ENCODE measurements at places on chromosomes 1 and 21.

GRCh38 chr1:115218034-115218405 is 120.0 kb downstream of the NGF start:
- DNase-seq: no peak

DNA sequence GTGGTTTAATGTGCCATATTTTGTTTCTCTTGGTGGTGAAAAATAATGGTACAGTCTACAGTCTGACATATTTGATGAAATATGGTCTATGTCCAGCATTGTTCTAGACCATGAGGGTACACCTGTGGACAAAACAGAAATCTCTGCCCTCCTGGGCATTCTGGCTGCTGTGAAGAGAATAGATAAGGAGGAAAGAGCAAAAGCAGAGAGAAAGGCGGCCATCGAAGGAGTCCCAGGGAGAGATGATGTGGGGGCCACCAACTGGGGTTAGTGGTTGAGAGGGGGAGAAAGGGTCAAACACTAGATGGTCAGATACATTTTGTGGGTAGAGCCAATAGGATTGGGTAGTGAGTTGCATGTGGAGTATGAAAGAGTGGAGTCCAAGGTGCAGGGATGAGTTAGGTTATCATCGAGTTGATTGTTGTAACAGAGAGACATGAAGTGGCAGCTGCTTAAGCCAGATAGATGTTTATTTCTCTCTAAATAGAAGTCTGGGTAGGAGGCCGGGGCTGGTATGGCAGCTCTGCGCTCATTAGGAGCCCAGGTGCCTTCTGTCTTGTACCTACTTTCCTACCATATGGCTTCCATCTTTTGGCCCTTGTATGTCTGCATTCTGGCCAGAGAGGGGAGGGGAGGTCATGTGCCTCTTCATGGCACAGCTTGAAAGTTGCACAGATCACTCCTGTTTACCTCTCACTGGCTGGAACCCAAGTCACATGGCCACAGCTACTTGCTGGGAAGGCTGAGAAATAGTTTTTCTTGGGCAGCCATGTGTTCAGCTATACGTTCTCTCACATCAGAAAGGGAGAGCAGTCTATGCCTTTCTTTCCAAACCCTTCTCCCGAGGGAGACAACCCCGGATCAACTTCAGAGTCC is 13.0 kb downstream of the UBE4B start:
- peak; percentile 34 for DNase-seq

DNA sequence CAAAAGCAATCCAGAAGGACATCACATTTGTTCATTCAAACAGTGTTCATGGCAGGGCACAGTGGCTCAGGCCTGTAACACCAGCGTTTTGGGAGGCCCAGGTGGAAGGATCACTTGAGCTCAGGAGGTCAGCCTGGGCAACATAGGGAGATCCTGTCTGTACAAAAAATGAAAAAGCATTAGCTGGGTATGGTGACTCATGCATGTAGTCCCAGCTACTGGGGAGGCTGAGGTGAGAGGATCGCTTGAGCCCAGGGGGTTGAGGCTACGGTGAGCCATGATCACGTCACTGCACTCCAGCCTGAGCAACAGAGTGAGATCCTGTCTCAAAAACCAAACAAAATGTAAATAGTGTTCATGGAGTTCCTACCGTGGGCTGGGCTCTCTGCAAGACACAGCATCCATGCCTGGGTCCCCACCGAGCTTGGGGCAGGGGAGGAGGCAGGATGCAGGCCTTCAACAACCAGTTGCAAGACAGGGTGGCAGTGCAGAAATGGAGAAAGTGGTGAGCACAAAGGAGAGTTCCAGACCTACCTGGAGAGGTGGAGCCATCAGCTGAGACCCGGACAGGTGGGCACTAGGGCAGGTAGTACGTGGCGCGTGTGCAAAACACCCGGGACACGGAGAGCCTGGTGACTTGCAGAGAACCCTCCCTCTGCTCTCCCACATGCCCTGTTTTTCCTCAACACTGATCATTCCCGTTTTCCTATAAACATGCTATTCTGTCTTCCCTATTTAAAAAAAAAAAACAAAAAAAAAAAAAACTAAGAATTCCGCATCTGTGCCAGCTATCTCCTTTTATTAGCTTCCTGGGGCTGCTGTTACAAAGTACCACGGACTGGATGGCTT is 138.9 kb downstream of the TOMM20 start:
- DNase-seq: no peak

DNA sequence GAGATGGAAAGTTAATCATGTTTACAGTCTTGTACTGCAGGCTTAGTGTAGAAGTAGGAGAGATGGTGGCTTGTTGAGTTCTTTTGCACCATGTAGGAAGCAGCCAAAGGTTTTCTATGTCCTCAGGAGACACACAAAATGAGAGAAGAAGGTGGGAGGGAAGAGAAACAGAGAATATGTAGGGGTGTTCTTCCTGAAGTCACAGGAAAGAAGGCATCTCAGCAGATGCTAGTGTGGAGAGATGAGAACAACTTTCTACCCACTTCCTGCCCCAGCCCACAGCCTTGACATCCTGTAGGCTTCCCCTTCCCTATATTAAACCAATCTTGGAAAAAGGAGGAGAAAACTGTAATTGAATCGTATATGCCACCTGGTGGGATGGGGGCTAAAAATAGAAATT is 217.0 kb downstream of the S1PR1 start:
- DNase-seq: no peak

GRCh38 chr21:41921021-41921420 is 32.8 kb downstream of the C2CD2 start:
- no peak for DNase-seq

- DNase-seq: no peak
These were observed 71.0 kb upstream of the ZBTB18 start for GRCh38 chr1:243980071-243980470.

- DNase-seq: peak; percentile 11
These were observed 56.3 kb downstream of the PALMD start for GRCh38 chr1:99702221-99702620.

GRCh38 chr1:59015708-59016107 is 231.9 kb upstream of the JUN start:
- peak; percentile 87 for DNase-seq

GRCh38 chr1:197915862-197916499 is 1.2 kb upstream of the LHX9 start:
- peak; percentile 57 for DNase-seq

DNA sequence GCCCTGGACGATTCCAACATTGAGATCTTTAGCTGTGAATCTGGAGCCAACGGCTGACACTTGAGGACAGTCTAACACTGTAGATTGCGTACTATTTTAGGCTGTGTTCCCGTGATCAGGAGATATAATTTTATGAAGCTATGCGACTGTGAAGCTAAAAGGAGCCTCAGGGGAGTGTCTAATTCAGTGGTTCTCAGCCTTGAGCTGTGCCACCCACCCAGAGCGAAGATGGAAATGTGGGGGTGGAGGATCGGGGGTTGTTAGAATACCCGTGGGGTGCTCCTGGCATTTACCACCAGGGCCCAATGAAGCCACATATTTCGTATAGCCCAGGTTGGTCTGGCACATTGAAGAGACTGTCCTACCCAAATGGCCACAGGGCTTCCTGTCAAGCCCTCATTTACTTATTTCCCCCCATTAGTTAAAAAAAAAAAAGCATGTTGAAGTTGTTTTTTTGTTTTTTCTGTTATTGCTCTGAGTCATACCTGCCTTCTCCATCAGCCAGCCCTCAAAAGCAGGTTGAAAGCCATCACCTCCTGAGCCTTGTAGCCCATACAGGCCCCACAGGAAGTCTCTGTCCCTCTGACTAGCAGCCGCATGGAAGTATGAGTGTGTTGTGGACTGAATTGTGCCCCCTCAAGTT is 141.7 kb downstream of the GALNT2 start:
- no peak for DNase-seq

GRCh38 chr1:166789286-166789685 is 50.0 kb upstream of the POGK start:
- DNase-seq: no peak

GRCh38 chr1:13451399-13451965 is 41.2 kb downstream of the PRAMEF20 start:
- DNase-seq: no peak

DNA sequence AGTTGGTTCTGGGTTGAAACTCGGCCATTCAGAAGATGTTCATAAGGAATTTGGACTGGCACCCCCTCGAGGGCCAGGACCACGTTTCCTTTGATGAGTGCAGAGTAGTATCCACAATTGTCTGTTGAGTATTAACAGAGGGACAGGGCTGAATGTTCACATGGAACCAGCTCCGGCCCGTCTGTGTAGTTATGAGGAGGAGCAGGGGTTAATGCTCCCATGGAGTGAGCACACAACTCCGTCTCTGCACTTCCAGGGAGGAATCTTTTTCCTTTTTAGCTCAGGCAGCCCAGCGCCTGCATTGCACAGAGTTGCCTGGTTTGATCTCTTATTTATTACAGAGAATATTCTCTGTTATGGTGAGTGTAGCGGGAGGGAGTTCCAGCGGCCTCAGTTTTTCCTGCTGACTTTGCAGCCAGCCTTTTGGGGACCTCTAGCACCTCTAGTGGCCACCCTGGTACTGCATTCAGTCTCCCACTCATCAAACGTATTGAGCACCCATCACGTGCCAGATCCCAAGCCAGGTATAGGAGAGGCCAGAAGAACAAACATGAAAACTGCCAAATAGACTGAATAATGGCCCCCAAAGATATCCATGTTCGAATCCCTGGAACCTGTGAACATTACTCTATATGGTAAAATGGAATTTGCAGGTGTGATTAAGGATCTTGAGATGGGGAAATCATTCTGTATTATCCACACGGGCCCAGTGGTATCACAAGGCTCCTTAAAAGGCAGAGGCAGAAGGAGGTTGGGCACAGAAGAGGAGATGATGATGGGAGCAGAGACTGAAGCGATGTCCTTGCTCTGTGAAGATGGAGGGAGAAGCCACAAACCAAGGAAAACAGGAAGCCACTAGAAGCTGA is 167.7 kb upstream of the CSF3R start:
- peak; percentile 38 for DNase-seq

- peak; percentile 100 for DNase-seq
These were observed at the start of gene SZRD1 for GRCh38 chr1:16366722-16367257. SZRD1 (plus strand) TSS chr1:16367242; CDS start chr1:16367258, 16 bp downstream.

GRCh38 chr21:27085387-27085786 is 118.5 kb upstream of the ADAMTS5 start:
- DNase-seq: no peak

GRCh38 chr1:68293609-68294366 is 61.5 kb upstream of the WLS start:
- DNase-seq: peak; percentile 95

- DNase-seq: no peak
These were observed 85.5 kb downstream of the PGBD5 start for GRCh38 chr1:230340526-230341161.

DNA sequence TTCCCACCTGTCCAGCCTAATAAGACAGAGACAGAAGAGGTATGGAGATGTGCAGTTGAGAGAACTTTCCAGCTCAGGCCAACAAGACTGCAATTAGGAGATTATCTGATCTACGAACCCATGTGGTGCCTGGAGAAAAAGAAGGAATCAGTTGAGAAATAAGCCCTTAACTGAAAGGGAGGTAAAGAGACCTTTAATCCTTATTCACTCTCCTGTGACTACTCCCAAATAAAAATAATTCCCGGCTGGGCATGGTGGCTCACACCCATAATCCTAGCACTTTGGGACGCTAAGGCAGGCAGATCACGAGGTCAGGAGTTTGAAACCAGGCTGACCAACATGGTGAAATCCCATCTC is 31.9 kb upstream of the SARS1 start:
- no peak for DNase-seq

DNA sequence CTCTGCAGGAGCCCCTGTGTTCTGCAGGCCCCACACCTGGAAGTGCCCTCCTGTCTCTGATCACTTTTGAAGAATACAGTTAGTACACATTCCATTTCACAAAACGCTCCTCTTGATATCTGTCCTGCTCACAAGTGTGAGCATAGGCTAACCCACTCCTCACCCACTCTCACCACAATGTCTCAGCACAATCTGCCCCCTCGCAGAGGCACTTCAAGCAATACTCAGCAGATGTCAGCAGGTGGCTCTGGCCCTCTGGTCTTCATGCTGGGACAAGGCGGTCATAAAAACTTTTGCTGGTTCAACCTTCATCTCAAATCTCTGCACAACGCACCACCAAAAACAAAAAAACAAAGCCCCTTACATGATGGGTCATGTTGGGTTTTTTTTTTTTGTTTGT is 671.2 kb downstream of the MATN1 start:
- DNase-seq: no peak

DNA sequence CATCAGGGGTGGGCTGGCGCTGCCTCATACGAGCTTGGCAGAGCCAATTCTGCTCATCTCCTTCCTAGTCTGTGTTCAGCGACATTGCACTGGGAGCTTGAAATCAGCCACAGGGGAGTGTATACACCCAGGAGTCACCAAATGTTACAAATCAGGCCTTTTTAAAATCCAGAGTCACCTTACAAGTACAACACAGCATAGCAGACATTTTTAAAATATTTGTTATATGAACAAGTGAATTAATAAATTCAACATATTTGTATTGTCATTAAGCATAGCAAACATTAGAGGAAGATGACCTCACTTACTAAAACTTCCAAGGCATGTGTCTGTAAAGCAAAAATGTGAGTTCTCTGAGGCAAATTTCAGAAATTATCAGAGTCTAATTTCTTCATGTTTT is 210.0 kb downstream of the HLX start:
- DNase-seq: peak; percentile 84

DNA sequence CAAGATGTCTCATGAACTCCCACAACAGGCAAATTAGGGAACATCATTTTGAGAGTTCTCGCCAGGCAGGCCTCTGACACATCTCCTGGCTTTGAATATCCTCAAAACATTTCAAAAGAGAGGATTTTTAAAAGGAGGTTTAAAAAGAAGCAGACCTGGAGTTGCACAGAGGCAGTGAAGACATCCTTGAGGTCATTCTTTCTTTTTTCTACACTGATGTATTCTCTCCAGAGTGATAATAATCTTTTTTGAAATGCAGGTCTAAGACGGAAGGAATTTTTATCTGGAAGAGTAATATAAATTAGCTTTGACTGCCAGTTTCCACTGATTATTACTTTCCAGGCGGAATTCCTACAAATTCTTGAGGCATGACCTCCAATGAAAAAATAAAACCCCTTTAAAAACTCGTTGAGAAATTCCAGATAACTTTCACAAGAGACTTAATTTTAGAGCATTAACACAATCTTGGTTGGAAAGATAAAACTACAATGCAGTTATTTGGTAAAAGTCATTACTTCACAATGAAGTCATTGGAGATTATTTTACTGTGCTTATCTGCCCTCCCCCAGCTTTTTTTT is 125.0 kb downstream of the LYPLAL1 start:
- peak; percentile 59 for DNase-seq

DNA sequence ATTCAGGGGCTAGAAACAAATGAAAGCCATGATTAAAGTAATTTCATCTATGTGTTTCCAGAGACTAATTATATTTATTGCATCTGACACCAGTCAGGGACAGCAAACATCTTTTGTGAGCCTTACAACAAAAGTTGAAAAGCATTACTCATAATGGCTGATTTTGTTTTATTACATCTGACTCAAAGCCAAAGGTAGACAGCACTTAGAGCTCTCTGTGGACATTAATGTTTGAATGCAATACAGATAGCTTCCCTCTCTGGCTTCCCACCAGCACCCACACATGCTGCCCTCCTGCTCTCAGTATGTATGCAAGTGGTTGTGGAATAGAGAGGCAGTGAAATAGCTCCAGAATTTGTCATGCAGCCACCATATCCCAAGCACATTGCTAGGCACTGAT is 198.7 kb downstream of the SETD4 start:
- DNase-seq: no peak

All from fibroblast of skin of scalp (primary cell).